ENCODE measurements at places on chromosomes 11 and 22. TPM values are rescaled to one million over a fixed set of nuclear protein-coding genes. Genes with fewer than 3 reads are reported as not detected.
A peak's percentile ranks its signal among the peaks of the same experiment; 100 is the strongest.

DNA sequence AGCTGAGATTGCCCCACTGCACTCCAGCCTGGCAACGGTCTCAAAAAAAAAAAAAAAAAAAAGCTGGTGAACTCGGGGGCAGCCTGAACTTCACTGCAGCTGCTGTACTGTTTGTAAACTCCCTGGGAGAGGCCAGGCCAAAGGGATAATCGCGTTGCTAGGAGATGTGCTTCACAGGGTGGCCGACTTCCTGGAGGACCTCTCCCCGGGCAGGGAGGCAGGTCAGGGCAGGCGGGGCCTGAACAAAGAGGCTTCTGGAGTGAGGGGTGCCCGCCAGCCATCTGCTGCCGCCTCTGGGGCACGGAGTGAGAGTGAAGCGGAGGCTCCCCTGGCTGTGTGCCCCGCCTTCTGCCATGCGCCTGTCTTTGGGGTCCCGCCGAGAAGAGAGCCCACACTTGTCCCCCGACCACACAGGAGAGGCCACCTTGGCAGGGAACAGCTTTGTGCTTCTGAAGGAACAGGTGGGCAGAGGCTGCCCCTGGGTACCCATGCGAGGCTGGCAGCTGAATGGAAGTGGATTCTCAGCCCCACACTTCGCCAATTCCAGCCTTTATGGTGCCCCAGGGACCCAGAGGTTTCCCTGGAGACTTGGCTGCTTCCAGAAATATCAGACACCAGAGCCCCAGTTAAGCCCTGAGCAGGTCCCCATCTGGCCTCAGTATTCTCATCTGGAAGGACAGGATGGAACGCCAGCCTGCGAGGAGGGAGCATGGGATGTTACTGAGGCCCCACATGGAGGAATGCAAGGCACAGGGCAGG, 29.6 kb downstream of the TMEM184B start:
- peak; percentile 88 for DNase-seq

- no peak for DNase-seq
These were observed 1.7 kb upstream of the CAVIN3 start for GRCh38 chr11:6321961-6322362.

DNA sequence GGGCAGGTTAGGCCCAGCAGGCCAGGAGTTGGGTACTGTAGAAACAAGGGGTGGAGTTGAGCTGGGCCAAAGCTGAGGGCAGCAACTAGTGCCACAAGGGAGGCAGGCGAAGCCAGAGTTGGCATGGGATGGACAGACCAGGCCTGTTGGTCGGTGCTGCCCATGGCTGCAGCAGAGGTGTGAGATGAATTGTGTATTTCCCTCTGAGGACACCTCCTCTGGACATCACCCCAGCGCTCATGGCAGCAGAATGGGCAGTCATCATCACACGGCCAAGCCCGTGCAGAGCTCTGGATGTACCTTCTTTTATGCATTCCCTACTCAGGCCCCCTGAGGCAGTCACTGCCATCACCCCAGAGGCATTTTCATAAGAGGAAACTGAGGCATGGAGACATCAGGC, 20.3 kb downstream of the TAB1 start:
- no peak for DNase-seq

- peak; percentile 83 for DNase-seq
These were observed 12.7 kb downstream of the TOM1 start for GRCh38 chr22:35312198-35313059.

DNA sequence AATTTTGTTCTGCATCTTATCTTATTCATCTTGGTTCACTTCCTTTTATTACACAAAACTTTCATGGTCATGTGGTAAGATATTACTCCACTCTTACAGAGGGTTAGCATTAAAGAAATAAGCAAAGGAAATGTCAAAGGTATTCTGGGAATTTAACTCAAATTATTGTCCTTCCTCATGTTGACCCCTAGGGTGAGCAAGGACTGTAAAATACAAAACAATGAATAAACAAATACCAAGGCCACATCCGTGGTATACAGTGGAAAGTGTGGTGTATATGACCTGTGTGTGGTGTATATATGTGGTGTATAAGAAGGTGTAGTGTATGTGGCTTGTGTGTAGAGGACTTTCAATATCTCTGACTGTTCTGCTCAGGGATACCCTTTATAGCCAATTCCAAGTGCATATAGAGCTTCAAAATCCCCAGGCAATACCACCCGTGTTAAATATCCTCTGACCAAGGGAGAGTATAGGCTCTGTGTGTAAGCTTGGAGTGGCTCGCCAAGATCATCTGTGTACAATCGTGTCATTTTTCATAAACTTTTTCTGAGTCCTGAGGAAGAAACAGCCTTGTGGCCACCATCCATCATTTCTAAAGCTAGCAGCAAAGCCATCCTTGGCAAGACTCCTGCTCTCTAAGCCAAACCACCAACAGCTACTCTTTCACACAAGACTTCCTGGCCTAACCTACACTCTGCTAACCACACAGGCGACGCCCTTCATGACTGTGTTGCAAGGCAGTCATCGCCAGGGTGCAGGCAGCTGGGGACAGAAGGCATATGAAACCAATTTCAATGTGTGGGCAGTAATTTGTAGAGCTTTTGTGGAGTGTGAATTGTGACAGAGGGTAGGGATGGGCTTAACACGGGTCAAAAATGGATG, 548.0 kb downstream of the ETS1 start:
- DNase-seq: no peak

GRCh38 chr22:34068001-34068400, 147.7 kb upstream of the LARGE1 start:
- DNase-seq: no peak

OR8B8 gene
- polyA plus RNA-seq: not detected

POU2AF2 gene
- polyA plus RNA-seq: 0.89 TPM

OR8B2 gene
- polyA plus RNA-seq: not detected
